ENCODE measurements at places on chromosomes 2 and 18. TPM values are rescaled to one million over a fixed set of nuclear protein-coding genes. Genes with fewer than 3 reads are reported as not detected.

Gene IL1R2
- 8.4 TPM for total RNA-seq

Gene CTNNA2
- not detected for total RNA-seq

Gene RGPD4
- not detected for total RNA-seq

Gene SERTAD2
- 17.5 TPM for total RNA-seq

Gene LHCGR
- total RNA-seq: 2.3 TPM

Gene CTAGE1
- total RNA-seq: not detected

Gene TPO
- 13.2 TPM for total RNA-seq

Gene CPLX4
- not detected for total RNA-seq

Gene CD226
- total RNA-seq: 1.1 TPM

Gene INO80D
- total RNA-seq: 24.5 TPM

Gene ID2
- 209 TPM for total RNA-seq

Gene TMEM185B
- 15.4 TPM for total RNA-seq

Gene TEX44
- total RNA-seq: not detected

Gene FOXD4L1
- total RNA-seq: not detected

Gene WDFY1
- 52.5 TPM for total RNA-seq

Gene AUP1
- total RNA-seq: 96.9 TPM

Gene ALPG
- not detected for total RNA-seq

Gene CD8B
- 3.9 TPM for total RNA-seq

Gene SGPP2
- not detected for total RNA-seq

Gene UPP2
- not detected for total RNA-seq

Gene PAX3
- not detected for total RNA-seq

Gene REG1A
- not detected for total RNA-seq

Gene PLA2R1
- 13.2 TPM for total RNA-seq

Gene MYL1
- total RNA-seq: not detected

Gene OTOF
- total RNA-seq: 0.16 TPM

Gene PRKAG3
- not detected for total RNA-seq

Gene GCG
- total RNA-seq: not detected

Gene B3GNT7
- total RNA-seq: 3.4 TPM

Gene CHRNG
- not detected for total RNA-seq

Gene TRIM43B
- total RNA-seq: not detected

Gene IL1RN
- total RNA-seq: 3.4 TPM

Gene LRRTM1
- not detected for total RNA-seq

Gene EVA1A
- 0.33 TPM for total RNA-seq

Gene FEV
- total RNA-seq: not detected

Gene SPATA3
- total RNA-seq: not detected

Gene KIF3C
- 3.7 TPM for total RNA-seq

Gene SPR
- 37.1 TPM for total RNA-seq

Gene FSHR
- not detected for total RNA-seq

Gene CNDP1
- not detected for total RNA-seq

Gene NEU2
- not detected for total RNA-seq

Gene CD28
- total RNA-seq: 4.9 TPM

Gene CD207
- total RNA-seq: not detected

Gene TSPYL6
- total RNA-seq: not detected

Gene MC4R
- total RNA-seq: not detected

Gene IGFBP2
- 18.9 TPM for total RNA-seq

Gene LDLRAD4
- total RNA-seq: 16.4 TPM

Gene ZNF892
- 7.2 TPM for total RNA-seq

Gene TMEM200C
- total RNA-seq: not detected
